T follicular helper cell (primary cell): ENCODE measurements at places on chromosomes 5 and 9.
A peak's percentile ranks its signal among the peaks of the same experiment; 100 is the strongest.

GRCh38 chr5:56357426-56357825 is 124.3 kb upstream of the ANKRD55 start:
- DNase-seq, result no peak

DNA sequence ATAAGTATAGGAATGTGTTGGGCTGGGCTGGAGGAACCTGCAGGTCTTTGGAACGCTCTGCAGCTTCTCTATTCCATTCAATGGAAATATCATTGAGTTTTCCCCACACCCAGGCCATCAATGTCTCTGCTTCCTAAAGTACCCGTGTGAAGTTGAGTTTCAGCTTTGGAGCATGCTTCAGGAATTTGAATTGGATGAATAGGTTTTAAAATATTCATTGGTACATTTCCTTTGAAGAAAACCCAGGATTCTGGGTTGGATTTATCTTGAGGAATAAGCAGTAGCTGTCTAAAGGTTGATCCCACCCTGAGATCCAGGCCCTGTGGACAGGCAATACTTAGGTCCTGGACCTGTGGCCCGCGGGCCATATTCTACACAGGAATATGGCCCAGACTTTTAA is 37.3 kb downstream of the INSYN2B start:
- DNase-seq, result no peak

- DNase-seq, result no peak
Measured at GRCh38 chr9:20568400-20568799, 53.9 kb downstream of the MLLT3 start.

- no peak for DNase-seq
Measured at GRCh38 chr5:20575571-20575970, 587.6 kb upstream of the CDH18 start.

GRCh38 chr9:127612939-127613582 is 984 bp downstream of the STXBP1 start:
- peak; percentile 19 for DNase-seq

GRCh38 chr5:69367697-69368279 is 1.5 kb downstream of the AK6 start:
- no peak for DNase-seq
